ENCODE measurements at places on chromosomes 16 and 17.

- no peak for DNase-seq
Observed at GRCh38 chr16:49274591-49274990, 7.0 kb downstream of the CBLN1 start.

DNA sequence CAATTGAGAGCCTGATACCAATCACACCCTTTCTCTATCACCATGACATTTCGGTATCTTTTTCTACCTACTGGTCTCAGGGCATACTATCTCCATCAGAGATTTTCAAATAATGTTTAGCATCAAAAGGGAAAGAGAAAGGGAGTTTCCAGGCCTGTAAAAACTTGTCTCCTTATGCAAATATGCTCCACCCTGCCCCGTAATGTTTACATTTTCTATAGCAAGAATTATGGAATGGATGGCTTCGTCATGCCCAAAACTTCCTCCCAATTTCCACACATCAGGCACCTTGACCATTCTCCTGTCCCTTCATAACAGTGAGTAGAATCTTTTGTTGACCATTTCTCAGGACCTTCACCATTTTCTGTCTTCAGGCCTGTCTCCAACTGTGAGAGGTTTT, 30.9 kb upstream of the HLF start:
- no peak for DNase-seq

GRCh38 chr17:67441052-67441895, 64.2 kb downstream of the PITPNC1 start:
- no peak for DNase-seq

DNA sequence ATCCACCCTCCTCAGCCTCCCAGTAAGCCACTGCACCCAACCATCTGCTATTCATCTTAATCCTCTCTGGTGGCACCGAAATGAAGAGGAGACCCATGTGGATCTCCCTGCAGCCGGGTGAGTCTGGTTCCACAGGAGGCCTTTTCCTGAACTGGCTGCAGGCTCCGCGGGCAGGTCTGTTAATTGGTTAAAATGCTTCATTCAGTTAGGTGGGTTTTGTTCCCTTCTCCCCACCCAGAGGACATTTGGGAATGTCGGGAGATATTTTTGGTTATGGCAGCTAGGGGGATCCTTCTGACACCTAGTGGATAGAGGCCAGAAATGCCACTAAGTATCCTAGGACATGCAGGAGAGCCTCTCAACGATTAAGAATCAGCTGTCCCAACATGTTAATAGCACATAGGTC, 16.7 kb downstream of the C16orf54 start:
- DNase-seq: peak; percentile 49

- no peak for DNase-seq
Observed at GRCh38 chr17:41505809-41506767, 676 bp upstream of the KRT13 start.

DNA sequence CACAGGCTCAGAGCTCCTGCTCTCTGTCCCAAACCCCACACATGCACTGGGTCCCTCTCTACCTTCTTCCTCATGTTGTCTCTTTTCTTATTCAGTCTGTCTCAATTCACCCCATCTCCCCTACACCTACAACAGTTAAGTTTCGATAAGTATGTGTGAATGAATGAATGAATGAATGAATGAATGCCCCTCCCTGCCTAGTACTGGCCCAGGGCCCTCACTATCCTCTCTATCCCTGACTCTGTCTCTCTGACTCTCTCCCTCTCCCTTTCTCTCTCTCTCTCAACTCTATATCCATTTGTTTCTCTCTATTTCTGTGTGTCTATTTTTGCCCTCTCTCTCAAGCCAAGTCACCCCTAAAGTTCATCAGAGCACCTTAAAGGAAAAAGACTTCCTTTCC, 6.7 kb upstream of the KRT9 start:
- no peak for DNase-seq

DNA sequence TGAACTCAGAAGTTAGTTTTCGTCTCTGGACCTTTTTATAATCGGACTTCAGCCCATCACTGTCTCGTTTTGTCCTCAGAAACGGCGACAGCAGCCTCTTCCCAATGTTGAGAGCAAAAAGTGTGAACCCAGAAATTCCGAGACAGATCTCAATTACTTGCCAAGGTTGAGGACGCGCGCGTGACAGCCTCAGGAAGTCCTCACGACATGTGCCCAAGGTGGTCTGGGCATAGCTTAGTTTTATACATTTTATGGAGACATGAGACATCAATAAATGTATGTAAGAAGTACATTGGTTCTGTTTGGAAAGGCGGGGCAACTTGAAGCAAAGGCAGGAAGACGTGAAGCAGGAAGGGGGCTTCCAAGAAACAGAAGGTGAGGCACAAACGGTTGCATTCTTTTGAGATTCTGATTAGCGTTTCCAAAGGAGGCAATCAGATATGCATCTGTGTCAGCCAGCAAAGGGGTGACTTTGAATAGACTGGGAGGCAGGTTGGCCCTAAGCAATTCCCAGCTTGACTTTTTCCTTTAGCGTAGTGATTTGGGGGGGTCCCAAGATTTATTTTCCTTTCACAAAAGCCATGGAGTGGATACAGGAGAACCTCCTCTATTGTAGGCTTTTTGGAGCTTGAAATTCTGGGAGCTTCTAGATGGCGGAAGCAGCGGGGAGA, 583 bp upstream of the ZNF747 start:
- no peak for DNase-seq

GRCh38 chr17:77465358-77466041, 324.7 kb downstream of the SEC14L1 start:
- DNase-seq: no peak

GRCh38 chr16:72937916-72938794, 109.8 kb downstream of the ZFHX3 start:
- no peak for DNase-seq

- DNase-seq: no peak
Observed at GRCh38 chr17:57271821-57272220, 15.5 kb downstream of the MSI2 start.

DNA sequence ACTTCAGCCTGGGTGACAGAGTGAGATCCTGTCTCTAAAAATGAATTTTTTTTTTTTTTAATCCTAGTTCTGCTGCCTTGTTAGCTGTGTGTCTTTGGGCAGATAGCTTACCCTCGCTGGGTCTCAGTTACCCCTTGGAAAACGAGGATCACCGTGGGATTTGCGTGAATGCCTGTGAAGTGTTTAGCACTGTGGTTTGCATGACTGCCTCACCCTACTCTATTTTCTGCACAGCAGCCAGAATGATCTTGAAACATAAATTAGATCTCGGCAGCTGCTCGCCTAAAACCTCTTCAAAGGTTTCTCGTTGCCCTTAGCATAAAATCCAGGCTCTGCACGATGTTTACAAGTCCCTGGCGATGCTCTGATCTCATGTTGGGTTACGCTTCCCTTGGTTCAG, 71.2 kb upstream of the GRIN2A start:
- DNase-seq: no peak

- DNase-seq: no peak
Observed at GRCh38 chr17:7023576-7024401, 939 bp downstream of the BCL6B start.

GRCh38 chr16:28001642-28002041, 61.9 kb downstream of the GSG1L start:
- DNase-seq: no peak

- DNase-seq: no peak
Observed at GRCh38 chr16:53085931-53086421, 31.2 kb downstream of the CHD9 start.

DNA sequence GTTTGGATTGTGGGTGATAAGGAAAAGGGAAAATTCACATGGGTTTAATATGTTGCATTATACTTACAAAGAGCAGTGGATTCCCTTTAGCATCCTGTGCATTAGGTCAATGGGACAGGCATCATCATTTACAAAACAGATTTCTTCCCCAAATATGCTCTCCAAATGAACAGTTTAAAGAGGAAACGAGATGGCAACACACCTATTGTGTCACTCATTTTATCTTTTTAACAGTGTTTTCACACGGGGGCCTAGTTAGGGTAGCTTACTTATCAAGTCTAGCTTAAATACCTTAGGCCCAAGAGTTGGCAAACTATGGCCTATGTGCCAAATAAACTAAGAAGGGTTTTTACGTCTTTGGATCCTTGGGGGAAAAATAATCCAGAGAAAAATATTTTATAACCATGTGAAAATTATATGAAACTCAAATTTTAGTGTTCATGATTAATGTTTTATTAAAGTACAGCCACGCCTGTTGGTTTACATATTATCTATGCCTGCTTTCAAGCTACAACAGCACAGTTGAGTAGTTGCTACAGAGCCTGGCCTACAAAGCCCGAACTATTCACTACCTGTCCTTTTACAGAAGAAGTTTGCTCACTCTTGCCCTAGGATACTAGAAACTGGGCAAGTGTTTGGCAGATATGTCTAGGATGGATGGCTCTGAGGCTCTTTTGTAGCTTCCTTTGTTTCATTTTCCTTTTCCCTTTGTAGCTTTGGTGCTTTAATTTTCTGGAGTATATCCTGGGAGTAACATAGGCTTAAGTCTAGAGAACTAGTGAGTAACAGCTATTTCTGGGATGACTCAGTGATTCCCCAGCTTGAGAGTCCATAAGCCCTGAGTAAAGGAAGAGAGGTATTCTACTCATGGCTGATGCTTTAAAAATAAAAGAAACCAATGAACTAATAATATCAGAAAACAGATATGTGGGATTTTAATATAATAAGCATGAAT, 12.4 kb downstream of the NUP93 start:
- no peak for DNase-seq

DNA sequence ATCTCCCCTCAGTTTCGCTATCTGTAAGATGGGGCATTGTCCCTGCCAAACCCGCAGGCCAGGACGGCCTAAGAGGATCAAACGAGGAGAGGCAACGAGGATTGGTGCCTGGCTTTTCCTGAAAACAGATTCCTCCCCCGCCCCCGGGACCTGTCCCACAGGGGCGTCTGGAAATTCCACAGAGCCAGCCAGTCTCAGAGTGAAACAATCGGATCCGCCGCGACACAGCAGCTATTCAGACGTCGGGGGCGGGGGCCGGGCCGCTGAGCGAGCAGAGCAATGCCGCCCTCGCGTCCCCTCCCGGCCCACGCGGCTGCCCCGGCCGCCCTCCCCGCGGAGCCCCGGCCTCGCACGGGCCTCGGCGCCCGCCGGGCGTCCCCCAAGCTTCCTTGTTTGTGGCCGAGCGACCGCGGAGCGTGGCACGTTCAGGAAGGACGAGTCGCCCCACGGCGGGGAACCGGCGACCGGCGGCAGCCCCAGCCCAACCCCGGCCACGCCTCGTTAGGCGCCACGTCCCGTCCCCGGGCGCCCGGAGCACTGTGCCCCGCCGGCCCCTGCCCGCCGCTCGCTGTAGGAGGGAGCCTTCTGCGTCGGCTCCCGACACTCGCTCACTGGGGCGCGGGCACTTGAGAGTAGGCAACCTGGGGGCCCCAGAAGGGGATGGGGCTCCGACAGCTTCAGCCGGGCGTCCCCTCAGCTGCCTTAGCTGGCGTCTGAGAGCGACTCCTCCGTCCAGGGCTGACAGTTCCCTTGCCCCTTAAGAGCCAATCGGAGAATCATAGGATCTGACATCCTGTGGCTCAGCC, 29.6 kb upstream of the PHOSPHO1 start:
- peak; percentile 73 for DNase-seq

GRCh38 chr16:28558456-28558855, 4.7 kb downstream of the SGF29 start:
- no peak for DNase-seq

DNA sequence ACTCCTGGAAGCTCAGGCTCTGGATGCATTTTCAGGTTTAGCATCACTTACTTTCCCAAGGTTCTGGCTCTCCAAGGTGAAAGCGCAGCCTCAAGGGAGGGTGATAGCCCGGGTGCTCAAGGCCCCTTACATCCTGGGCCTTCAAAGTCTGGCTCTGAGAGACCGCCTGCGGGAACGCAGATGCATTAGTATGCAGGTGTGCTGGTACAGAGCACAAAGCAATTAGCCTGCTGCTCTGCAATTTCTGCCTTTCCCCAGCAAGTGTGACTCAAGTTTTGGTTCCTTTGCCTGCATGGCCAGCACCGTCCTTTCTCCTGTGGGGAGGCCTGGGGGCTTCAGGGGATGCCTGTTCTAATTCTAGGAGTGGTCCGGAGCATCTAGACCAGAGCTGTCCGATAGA, 116.2 kb downstream of the AATF start:
- DNase-seq: no peak

GRCh38 chr16:90078579-90078895, 1.4 kb upstream of the PRDM7 start:
- DNase-seq: no peak

DNA sequence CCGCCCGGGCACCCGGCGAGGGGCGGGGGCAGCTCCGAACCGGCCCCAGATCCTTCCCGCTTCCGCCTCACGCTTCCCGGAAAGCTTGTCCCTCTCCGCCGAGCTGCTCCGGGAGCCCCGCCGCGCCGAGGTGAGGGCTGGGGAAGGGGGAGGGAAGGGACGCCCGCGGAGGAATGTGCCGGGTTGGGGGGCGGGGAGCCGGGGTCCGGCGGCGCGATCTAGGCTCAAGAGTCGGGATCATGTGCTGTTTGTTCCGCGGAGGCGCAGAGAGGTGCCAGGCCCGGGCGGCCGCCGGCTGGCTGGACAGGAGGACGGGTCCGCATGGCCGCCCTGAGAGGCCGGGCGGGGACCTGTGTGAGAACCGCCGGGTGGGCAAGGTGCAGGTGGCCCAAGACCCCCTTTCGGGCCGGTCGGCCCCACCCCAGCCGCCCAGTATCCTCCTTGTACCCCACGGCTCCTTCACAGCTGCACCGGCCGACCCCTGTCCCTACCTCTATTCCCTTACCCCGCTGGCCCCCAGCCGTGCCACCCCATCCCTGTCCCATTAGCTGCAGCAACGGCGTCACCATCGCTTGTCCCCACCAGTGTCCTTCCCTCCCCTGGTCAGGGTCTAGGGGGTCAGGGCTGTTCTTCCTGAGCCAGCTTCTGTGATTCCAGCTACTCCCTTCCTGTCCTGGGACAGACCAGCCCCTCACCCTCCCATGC, 429 bp downstream of the KIF1C start:
- DNase-seq: no peak

DNA sequence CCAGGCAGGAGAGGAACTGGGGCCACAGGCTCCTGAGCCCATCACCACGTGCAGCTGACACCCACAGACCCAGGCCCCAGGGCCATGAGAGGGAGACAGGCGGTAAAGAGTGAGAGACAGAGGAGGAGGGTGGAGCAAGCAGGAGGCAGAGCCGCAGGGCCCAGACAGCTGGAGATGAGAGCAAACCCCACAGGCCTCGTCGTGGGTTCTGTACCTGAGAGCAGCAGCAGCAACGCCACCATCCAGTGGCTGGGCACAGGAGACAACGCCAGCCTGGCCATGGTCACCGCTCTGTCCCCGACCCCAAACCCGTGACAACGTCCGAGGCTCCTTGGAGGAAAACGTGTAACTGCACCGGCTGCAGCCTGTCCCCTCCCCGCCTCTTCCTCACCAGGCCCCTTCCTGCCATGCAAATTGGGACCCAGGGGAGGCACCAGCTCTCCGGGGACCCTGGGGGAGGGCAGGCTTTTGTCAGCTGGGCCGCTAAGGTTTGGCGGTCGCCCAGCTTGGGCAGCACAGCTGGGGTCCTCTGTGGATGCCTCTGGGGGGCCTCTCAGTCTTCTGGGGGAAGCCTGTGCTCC, at the start of gene CD79B:
Gene CD79B, minus strand, starts transcription at position 351 of the 581 bp plus-strand sequence. Its CDS starts 70 bp downstream, at position 281.
- DNase-seq: no peak

DNA sequence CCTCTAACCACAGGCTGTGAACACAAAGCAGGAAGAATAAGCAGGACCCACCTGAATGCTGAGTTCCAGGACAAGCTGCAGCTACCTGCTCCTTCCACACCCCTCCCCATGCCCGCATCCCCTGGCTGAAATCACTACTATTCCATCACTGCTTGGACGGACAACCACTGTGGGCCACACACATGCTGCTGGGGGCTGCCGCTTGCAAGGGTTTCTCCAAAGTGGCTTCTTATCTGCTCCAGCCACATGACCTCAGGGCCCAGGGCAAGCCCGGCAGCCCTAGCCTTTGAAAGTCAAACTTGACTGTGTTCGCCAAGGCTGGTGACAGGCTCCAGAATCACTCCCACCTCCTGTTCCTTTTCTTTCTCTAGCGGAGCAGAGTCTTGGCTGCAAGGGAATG, 18.4 kb downstream of the FA2H start:
- no peak for DNase-seq
